ENCODE measurements at places on chromosomes 7 and 10. TPM values are rescaled to one million over a fixed set of nuclear protein-coding genes. Genes with fewer than 3 reads are reported as not detected.

GLCCI1 gene
- 8.4 TPM for total RNA-seq

DNA sequence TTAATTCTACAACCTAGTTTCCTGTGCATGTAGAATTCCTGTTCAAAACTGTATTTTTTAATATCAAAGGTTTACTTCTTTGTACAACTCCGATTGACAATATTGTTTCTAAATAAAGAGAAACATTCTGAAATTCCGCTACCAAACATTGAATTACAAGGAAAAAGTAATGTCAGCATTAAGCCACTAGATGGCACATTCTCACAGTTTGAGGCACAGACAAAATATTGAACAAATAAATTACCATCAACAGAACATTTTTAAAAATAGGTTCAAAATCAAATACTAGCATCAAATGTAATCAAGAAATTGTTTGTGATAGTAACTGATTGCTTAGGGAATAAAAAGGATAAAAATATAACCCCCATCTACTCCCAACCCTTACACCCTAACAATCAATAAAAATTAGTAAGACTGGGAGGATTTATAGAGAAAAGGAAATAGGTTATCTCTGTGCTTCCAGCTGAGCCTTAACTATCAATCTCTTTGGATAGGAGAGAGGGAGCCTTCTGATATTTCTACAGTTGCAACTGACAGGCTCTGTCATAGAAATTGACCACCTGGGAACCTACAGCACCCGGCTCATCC is 86.6 kb upstream of the C7orf33 start:
- DNase-seq: no peak

DNA sequence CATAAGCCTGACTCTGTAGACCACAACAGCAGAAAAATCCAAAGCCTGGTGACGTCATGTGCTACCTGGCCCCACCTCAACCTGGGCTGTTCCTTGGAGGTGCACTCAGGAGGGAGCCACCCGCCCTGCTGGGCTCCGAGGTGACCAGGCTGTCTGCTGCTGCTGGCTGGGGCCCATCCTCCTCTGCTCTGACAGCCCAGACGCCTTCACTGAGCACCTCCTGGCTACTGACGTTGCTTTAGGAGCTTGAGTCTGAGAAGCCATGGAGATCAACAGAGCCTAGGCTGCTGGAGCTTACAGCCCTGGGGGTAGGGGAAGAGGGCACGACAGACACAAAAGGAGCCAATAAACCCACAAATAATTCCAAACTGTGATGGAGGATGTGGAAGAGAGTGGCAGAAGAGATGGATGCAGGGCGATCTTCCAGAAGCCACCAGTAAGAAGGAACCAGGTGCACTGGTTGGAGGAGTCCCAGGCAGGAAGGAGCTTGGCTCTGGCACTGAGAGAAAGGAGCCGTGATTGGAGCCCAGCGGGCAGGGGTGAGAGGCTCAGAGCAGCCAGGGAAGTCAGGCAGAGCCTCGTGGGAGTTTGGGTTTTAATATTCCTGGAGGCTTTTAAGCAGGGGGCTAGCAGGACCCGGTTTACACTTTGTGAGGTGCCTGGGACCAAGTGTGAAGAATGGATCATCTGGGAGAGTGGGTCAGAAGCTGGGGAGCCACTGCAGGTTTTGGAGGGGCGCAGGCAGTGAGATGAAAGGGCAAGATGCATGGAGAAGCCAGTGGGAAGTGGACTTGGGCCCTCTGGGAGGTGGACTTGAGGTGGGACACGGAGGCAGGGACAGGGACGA is 1.7 kb upstream of the PTPRE start:
- no peak for DNase-seq

- no peak for DNase-seq
Measured at GRCh38 chr7:95225301-95225700, 99.0 kb downstream of the PON1 start.

INHBA gene
- 73.3 TPM for total RNA-seq

- DNase-seq: no peak
Measured at GRCh38 chr10:132626761-132627665, 89.4 kb downstream of the INPP5A start.

DNA sequence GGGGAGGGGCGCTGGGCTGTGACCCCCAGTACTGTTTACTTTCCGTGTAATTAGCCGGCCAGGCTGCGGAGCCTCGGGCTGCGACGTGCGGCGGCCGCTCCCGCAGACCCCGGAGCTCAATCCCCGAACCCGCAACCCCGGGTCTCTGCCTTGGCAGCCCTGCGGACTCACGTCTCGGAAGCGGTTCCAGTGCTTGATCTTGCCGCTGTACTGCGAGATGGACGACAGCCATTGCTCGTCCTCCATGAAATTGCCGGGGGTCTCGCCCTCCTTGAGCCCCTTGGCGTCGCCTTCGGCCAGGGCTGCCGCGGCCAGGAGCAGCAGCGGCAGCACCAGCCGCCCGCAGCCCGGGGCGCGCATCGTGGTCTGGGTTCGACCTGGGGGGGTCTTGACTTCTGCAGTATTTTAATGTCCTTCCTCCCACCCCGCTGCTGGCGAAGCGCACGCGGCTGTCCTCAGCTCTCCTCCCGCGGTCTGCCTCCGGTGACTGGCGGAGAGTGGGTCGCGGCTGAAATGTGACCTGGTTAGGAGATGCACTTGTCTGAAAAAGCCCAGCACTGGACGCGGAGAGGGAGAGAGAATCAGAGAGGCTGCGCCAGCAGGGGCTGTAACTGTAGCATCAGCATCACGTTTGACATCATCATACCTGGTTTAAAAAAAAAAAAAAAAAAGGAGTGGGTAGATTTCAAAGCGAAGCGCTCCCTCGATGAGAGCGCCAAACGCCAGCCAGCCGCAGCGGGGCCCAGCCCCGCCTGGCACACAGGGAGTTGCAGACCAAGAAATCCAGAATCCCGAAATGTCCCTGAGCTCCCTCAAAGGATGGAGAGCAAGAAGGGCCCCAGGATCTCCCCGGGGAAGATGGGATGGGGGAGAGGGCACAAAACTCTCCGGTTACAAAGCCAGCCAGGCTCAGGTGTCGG is at the start of gene SPOCK2:
Gene SPOCK2, minus strand, starts transcription at position 583 of the 920 bp plus-strand sequence. Its CDS starts 223 bp downstream, at position 360.
- no peak for DNase-seq

DNA sequence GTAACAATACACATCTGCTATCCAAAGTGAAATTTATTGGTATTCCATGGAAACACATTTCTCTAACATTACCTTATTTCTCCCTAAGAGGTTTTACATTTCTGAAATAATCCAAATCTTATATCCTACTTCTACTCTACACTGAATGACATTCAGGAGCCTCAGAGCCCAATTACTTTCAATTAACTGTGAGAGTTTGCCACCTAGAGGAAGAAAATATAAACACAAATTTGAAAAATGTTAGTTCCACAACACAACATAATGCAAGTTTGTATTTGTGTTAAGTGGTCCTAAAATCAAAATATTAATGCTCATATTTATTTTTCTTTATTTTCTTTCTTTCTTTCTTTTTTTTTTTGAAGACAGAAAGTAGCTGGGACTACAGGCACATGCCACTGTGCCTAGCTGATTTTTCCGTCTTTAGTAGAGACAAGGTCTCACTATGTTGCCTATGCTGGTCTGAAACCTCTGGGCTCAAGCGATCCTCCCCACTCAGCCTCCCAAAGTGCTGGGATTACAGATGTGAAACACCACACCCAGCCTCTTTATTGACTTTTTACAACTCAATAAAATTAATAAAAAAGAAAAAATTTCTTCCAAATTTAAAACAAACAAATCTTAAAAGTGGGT is 46.0 kb downstream of the ATAD1 start:
- no peak for DNase-seq

DNA sequence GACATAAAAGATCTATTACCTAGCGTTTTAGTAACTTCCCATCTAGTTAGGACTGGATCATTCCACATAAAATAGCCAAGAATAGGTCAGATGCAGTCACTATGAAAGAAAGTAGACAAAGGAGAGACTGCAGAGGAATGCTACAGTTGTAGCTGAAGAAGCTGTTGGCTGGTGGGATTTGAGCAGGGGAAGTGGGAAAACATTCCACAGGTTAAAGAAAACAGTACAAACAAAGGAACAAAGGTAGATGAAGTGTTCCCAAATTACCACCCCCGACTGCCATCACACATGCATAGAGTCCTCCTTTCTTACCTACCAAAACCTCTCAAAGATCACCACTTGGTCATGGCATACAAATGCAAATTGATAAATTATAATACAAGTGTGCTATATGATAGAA is 41.8 kb downstream of the DLD start:
- DNase-seq: no peak

DNA sequence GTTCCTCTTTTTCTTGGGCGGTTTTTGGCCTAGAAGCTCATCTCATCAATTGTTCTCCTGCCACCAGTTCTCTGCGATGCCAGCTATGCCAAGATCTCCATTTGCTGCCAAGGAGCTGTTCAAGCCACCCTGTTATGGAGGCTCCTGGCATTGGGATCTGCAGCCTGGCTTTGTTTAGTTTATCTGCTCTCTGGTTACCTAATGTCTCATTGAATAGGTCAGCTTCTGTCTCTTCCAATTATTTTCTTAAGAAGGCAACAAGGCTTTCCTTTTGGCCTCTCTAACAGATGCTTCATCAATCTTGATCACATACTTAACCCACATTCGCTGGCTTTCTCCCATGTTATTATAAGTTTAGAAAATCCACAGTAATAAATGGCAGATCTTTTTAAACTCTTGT is 20.6 kb upstream of the SDK1 start:
- no peak for DNase-seq

DNA sequence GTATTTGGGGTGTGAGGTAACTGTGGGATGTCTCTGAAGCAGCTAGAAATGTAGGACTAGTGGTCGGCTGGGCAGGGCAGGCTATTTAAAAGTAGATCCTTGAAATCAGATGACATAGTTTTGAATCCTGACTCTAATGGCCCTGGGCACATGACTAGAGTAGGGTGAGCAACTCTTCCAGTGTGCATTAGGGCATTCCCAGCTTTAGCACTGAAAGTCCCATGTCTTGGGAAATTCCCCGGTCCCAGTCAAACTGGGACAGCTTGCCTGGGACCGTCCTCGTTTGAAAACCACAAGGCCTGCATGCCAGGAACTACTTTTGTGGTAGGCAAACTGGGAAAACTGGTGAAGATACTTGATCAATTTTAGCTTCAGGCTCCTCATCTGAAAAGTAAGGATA is 255.3 kb downstream of the PTEN start:
- DNase-seq: no peak

NKX1-2 gene
- not detected for total RNA-seq

- DNase-seq: peak; percentile 84
Measured at GRCh38 chr7:75905785-75906604, 9.0 kb upstream of the POR start.

DNA sequence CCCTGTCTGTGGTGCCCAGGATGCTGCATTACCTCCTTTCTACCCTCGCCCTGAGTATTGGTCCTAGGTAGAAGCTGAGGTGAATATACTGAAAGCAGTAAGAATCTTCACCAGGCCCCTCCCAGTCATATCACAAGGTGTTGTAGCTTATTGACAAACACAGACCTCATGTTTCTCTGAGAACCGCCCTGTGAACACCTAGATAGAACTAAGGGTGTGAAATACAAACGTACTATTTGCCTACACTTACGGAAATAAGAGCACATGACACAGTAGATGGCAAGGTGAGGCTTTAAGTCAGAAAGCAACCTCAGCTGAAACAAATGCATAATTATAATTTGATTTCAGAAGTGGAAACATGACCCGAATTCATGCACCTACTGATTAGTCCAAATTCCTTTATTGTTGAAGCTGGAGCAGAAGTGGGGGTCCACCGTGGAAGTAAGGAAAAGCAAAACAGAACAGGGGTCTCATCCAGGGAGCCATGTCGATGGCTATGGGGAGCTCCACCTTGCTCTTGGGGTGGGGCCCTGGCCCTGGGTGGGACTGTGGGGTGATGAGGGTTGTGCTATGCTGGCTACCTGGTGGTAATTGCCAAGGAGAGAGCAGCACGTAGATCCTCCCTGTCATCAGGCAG is at the start of gene NPSR1:
Gene NPSR1, plus strand, starts transcription at position 587 of the 637 bp plus-strand sequence. CDS start 195 bp downstream, outside the sequence.
- no peak for DNase-seq

PPP1R9A gene
- total RNA-seq: 7.4 TPM

PRSS37 gene
- not detected for total RNA-seq

DNA sequence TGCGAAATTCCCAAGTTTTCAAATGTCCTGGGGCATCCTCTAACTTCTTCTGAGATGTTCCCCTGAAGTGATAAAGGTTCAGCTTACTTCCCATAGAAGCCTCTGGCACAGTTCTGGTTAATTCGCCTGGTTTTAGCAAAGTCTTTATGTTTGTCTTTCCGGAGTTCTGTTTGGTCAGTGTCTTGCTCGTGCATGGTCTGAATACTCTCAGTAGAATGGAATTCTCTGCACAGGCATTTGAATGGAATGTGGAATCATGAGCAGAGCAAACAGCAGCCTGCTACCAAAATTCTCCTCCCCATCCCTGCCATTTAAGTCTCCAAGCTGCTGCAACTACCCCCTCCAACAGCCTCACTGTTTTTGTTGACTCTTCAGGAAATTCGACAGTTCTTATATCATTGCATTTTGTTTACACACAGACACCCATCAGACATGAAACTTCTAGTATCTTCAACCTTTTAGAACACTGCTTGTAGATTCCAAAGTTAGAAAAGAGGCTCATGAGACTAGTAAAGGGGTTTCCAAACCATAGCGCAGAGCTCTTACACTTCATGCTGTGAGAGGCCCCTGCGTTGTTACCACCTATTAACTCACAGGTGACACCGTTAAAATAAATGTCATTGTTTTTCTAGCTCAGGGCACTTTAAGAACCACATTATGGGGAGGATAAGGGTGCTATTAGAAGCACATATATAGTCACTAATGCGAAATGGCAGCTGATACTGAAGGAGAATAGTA is 129.7 kb downstream of the PLCE1 start:
- no peak for DNase-seq

ZKSCAN5 gene
- total RNA-seq: 8.9 TPM

TACR2 gene
- not detected for total RNA-seq

DNA sequence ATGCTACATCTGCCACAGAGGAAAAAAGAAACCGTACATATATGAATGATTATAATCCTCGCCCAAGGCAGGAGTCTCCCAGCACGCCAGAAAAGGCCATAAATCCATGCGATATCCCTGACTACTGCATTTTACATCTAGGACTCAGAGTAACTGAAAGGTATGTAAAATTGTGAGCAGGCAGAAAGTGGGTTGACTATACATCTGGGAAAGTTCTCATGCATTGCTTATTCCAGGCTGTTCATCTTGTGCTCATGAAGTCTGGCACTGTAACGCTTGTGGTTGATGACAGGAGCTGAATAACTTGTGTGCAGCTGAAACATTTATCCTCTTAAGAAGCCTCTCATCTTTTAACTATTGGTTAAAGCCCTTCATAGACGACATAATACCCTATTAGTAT is 193.4 kb upstream of the STEAP4 start:
- no peak for DNase-seq

DNA sequence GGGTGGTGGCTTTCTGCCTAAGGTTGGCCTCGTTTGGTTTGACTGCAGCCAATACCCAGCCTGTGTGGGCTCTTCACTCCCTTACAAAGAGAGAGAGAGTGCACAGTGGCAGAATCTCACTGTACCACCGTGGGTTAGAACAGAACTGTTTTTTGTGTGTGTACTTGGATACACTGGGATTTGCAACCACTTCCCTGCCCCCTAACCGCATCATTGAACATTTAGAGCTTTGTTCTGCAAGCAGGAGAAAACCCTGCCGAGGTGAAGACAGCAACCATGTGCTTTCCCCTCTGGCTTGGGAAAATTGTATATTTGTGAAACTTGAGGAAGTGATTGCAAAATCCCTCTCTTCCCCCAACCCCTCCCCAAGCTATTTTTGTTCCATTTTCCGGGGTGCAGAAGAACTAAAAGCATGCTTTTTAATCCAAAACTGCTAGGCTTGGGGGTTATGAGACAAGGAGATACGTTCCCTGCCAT is 201.2 kb downstream of the TCF7L2 start:
- no peak for DNase-seq

All from aorta (tissue), 5 donors.